NCI-H345 (cell line): ENCODE measurements at places on chromosomes 11 and 22.
A peak's percentile ranks its signal among the peaks of the same experiment; 100 is the strongest.

GRCh38 chr11:117717485-117718314 is 79.3 kb downstream of the DSCAML1 start:
- peak; percentile 75 for DNase-seq

GRCh38 chr11:59866836-59867235 is 549 bp upstream of the TCN1 start:
- DNase-seq: no peak

- DNase-seq: no peak
Observed at GRCh38 chr11:124716591-124716990, 23.2 kb upstream of the NRGN start.

- DNase-seq: no peak
Observed at GRCh38 chr11:59173080-59173963, 1.4 kb downstream of the DTX4 start.

DNA sequence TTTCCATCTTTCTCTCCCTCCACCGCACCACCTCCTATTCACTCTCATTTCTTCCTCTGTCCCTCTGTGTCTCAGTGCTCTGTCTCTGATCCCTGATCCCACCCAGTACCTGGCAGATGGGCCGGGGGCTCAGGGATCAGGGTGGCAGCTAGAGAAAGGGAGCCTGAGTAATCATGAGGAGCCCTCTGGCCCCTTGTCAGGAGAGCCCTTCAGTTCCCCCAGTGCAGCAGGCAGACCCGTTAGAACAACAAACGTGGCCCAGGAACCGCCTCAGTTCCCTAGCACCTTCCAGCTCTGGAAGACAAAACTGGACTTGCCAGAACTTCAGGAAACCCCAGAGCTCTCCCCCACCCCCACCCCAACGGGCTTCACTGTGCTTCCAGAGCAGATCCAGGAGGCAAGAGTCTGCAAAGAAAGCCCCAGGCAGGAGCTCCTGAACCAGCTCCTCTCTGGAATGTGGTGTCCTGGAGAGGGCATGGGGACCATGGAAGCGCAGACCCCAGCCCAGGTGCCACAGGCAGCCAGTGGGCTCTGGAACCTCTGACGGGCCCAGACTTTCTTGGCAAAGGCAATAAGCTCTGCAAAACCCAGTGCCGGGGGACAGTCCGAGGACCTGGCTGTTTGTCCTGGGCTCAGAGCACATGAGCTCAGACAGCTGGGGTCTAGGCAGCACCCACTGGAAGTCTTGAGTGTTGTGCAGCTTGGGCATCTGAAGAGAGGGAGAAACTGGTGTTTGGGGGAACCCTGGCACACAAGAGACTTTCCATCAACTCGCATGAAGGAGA is 43.2 kb downstream of the LMO1 start:
- DNase-seq: no peak
